ENCODE measurements at places on chromosomes 6 and 20.

GRCh38 chr20:44610313-44610962 is 28.1 kb downstream of the PKIG start:
- no peak for DNase-seq

DNA sequence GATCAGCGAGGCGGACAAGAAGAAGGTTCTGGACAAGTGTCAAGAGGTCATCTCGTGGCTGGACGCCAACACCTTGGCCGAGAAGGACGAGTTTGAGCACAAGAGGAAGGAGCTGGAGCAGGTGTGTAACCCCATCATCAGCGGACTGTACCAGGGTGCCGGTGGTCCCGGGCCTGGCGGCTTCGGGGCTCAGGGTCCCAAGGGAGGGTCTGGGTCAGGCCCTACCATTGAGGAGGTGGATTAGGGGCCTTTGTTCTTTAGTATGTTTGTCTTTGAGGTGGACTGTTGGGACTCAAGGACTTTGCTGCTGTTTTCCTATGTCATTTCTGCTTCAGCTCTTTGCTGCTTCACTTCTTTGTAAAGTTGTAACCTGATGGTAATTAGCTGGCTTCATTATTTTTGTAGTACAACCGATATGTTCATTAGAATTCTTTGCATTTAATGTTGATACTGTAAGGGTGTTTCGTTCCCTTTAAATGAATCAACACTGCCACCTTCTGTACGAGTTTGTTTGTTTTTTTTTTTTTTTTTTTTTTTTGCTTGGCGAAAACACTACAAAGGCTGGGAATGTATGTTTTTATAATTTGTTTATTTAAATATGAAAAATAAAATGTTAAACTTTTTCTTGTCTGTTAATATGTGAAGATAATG is 2.2 kb downstream of the HSPA1B start:
- no peak for DNase-seq

GRCh38 chr20:37669062-37669772 is 24.6 kb upstream of the CTNNBL1 start:
- no peak for DNase-seq

DNA sequence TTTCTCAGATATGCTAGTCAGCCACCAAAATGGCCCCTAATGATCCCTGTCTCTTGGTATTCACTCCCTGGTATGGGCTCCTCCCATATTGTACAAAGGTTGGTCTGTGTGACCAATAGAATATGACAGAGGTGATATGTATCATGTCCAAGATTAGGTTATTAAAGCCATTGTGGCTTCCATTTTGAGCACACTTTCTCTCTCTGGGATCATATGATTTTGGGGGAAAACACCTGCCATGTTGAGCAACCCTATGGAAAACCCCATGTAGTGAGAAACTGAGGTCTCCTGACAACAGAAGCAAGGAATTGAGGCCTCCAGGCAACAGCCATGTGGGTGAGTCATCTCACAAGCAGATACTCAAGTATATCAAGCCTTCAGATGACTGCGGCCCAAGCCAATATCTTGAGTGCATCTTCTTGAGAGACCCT is 7.1 kb upstream of the ZNF318 start:
- no peak for DNase-seq

DNA sequence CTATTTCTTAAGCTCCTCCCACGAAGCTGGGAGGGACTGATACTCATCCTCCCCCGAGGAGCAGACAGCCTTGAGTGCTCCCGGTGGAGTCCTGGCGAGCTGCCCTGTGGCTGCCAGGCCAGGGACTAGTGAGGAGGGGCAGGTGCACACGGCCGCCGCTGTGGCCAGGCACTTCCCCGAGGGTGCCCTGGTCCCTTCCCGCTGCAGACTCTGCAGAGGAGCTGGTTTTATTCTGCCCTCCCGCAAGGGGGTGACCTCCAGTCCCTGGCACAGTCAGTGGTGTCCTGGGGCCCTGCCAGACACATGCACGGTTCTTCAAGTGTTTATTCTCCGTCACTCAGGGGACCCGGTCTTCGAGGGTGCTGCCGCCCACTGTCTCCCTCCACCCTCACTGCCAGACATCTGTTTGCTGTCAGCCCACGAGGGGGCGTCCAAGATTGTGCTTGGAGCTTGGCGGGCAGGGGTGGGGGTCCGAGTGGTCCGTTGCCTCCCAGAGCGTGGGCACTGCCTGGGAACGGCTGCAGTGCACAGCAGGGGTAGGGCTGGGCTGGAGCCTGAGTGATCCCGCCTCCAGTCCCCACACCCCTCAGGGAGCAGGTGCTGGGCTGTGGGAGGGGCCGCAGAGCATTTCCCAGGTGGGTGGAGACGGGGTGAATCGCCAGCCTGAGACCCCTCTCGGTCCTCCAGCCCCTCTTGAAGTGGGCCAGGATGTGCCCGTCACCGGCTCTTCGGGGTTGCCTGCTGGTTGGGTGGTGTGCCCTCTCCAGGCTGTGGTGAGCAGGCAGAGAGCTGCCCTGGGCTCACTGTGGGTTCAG is 3.1 kb upstream of the CABLES2 start:
- no peak for DNase-seq

Measured in caudate nucleus (tissue), 63 donors.